ENCODE measurements at places on chromosomes 4 and X.

- no peak for DNase-seq
Measured at GRCh38 chrX:134821901-134822300, 163.6 kb upstream of the PLAC1 start.

GRCh38 chrX:71565474-71566041 is 12.7 kb upstream of the GCNA start:
- DNase-seq = no peak

GRCh38 chr4:97215409-97215941 is 927.8 kb downstream of the STPG2 start:
- DNase-seq = no peak

GRCh38 chr4:19544446-19545125 is 707.1 kb upstream of the SLIT2 start:
- no peak for DNase-seq

- DNase-seq = no peak
Measured at GRCh38 chrX:122934131-122934530, 249.9 kb upstream of the GRIA3 start.

DNA sequence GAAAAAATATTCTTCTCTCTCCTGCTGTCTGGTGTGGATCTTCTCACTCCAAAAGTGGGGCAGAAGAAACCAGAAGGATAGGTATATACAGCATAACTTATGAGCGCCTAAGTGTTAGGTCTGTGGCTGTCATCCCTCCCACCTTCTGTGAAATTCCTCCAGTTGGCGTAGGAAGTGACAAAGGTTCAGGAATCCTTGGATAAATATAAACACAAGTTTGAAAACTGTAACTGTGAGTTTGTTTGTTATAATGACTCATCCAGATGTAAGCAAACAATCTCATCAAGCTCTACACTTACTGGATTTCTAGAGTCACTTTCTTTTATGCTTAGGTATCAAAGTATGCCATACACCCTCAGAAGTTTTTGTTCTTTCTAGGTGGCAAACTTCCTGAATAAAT is 405.2 kb downstream of the FAT4 start:
- DNase-seq = no peak

DNA sequence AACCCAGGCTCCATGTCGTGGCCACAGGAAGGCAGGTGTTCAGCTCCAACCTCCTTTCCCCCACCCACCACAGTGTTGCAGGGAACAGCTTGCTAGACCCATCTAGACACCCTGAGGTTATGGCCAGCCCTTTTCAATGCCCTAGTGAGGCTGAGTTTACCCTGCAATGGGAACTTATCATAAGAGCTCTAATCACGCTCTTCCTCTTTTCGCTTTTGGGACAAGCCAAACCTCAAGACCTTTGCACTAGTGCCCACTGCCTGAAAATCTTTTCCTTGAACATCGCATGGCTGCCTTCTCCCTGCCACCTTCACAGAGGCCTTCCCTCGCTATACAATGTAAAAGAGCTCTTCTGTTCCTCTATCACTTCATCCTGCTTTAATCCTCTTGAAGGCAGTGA is 2.4 kb upstream of the FGFBP2 start:
- DNase-seq = no peak

DNA sequence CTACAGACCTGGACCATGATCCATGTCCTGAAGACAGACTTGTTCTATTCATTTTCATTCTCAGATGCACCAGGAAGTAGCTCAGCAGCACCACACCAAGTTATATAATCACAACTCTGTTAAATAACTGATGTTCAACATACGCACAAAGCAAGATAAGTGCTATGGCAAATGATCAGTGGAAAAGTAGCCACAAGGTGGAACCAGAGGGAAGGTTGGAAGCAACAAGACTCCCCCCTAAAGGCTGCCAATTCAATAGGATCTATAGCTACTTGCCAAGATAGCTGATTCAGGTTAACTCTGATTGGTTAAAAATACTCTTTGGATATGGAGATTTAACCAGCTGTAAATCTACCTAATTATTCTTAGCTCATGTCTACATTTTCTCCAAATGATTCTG is 23.7 kb upstream of the FAM47B start:
- peak; percentile 34 for DNase-seq

DNA sequence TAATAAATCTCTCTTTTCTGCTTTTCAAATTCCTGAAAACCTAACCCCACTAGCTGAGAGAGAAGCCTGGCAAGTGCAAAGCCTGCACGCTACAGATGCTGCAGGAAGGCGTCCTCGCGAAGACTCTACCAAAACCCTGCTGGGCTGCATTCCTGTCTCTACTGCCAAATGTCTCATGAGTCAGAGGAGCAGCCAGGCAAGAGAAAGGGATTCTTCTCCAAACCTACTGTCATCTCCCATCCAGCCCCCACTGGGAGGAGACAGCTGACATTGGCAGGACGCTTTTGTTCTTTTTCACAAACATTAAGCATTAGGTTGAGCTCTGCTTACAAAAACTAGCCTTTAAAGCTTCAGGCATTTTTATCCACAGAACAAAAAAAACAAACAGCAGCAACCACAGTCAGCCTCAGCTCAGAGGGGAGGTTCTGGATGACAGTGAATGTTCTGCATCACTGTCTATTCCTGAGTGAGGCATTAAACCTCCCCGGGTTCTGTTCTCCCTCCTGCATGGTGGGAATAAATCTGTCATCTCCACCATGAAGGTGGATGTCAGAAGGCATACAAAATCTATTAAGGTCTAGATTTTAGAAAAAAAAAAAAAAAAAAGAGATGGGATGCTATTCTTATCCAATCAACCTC is 18.0 kb downstream of the CRMP1 start:
- DNase-seq = peak; percentile 64

DNA sequence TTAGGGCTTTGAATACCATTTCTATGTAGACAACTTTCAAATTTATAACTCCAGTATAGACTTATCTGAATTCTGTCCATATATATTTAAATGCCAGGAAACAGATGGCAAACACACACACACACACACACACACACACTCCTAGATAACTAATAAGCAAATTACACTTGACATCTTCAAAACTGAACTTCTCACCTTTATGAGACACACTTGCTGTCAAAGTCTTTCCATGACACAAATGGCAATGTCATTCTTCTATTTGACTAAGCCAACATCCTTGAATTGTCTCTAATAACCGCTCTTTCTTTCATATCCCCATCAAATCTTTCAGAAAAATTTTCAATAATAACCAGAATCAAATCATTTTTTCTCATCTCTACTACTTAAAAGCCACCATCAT is 402.4 kb downstream of the PCDH18 start:
- no peak for DNase-seq

GRCh38 chr4:82293304-82293703 is 80.5 kb downstream of the HNRNPD start:
- no peak for DNase-seq

DNA sequence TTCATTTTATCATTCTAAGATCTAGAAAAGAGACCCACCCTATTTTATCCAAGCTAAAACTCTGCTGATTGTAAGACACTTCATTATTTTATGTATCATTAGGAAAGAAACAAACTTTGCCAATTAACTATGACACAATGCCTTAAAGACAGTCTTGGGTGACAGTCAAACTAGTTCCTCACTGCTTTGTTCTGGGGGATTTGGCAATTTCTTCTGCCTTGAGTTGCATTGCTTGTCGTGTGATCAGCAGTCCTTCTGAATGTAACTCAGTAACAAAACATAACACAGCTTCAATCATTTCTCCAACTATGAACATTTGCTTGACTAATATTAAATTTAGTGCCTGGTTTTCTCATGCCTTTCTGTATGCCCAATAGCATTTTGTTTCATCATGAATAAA is 577.9 kb upstream of the DIPK2B start:
- DNase-seq = no peak

DNA sequence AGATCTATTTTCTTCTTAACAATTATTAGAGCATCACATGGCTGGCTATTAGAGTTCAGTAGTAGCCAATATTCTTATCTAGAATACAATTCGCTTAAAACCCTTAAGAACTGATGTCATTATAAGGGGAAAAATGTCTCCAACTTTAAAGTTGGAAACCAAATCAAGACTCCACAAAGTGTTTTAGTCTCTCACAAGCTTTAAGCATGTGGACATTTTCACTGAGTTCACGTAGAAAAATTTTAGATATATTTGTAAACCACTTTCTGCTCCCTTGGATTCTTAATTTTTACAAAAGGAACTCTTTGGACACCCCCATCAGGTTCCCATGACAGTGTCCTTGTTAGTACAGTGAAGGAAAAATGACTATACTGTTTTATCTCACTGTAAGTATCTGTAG is 123.9 kb upstream of the NAP1L5 start:
- DNase-seq = no peak

- DNase-seq = peak; percentile 5
Measured at GRCh38 chr4:88819818-88820697, 122.4 kb upstream of the NAP1L5 start.

- DNase-seq = no peak
Measured at GRCh38 chrX:13888284-13888683, 71.4 kb upstream of the GPM6B start.

- peak; percentile 71 for DNase-seq
Measured at GRCh38 chrX:154371017-154371788, 3.2 kb downstream of the FLNA start.
